ENCODE measurements at places on chromosomes 5 and 9.

DNA sequence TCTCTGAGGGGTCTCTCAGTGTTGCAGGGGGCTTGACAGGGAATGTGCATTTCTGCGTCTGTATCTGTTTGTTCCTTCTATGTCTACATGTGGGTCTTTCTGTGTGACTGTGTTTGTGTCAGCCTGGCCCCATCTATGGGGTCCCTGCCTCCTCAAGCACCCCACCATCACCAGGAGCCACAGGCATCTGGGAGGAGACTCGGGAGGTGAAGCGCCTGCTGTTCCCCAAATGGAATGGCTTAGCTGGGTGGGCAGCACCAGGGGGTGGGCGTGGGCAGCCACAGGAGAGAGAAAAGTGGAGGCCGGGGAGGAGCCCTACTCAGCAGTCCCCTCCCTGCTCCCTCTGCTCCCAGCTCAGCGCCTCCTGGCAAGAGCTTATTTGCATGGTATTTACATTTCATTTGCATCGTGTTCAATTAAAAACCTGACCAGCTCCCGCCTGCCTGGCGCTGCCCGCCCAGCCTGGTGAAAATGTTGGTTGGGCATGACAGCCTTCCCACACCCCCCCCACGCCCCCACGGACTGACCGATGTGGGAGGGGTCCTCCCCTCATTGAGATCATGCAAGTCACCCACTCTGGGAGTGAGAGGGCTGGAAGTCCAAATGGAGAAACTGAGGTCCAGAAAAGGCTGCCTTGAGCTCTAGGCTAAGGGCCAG is 50.5 kb downstream of the CXXC5 start:
- DNase-seq = peak; percentile 40

- DNase-seq = no peak
Observed at GRCh38 chr5:73143716-73144115, 23.3 kb downstream of the TMEM171 start.

- DNase-seq = no peak
Observed at GRCh38 chr5:181245427-181246275, 1.9 kb upstream of the RACK1 start.

DNA sequence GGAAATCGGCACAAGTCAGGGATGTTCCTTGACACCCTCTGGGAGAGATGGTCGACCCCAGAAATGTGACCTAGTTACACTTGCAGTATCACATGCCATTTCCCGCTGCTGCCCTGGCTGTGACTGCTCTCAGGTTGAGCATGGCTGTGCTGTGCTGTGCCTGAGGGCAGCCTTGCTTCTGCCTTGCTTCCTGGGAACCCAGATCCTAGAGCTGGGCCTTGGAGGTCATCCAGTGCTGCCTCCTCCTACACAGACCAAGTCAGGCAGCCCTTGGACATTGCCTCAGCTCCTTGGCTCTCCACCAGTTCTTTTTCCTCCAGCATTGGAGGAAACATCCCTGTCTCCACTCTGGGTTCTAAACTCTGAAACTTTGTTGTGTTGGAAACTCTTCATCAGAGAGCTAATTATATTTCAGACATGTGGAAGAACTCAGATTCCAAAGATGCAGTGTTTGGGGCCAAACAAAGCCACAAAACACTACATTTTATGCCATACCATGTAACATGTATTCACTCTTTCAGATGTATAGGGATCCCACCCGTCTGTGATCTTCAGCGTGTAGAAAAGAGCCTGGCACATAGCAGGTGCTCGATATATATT is 6.1 kb downstream of the MAMDC2 start:
- peak; percentile 42 for DNase-seq

Measured in HCEC 1CT (cell line).